HT-29 (cell line): ENCODE measurements at places on chromosomes 7 and 10. TPM values are rescaled to one million over a fixed set of nuclear protein-coding genes. Genes with fewer than 3 reads are reported as not detected.

DNA sequence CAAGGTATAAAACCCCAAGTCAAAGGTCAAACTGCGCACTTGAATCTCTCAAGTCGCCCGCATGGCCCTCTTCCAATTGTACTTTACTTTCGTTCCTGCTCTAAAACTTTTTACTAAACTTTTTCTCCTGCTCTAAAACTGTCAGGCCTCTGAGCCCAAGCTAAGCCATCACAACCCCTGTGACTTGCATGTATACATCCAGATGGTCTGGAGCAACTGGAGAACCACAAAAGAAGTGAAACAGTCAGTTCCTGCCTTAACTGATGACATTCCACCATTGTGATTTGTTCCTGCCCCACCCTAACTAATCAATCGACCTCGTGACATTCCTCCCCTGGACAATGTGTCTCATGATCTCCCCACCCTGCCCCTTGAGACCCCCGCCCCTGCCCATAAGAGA, 35.6 kb upstream of the PIK3CG start:
- no peak for DNase-seq

DNA sequence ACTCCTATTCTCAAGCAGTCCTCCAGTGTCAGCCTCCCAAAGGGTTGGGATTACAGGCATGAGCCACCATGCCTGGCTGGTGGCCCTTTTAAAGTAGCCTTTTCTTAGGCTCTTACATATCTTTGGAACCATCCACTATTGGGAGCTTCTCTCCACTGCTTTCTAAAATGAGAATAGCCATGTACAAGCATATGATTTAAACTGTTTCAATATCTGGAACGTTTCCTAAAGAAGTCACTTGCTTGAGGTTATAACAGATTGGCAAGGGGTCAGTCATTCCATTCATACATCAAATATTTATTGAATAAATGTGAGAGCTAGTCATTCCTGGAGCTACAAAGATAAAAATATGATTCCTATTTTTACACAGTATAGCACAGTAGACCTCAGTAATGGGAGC, 97.4 kb upstream of the LRGUK start:
- DNase-seq, result no peak

- no peak for DNase-seq
Observed at GRCh38 chr7:494259-494687, 25.4 kb downstream of the PDGFA start.

Gene DENND2A
- not detected in 2 replicates for total RNA-seq
